ENCODE measurements at places on chromosomes 7 and 10.

DNA sequence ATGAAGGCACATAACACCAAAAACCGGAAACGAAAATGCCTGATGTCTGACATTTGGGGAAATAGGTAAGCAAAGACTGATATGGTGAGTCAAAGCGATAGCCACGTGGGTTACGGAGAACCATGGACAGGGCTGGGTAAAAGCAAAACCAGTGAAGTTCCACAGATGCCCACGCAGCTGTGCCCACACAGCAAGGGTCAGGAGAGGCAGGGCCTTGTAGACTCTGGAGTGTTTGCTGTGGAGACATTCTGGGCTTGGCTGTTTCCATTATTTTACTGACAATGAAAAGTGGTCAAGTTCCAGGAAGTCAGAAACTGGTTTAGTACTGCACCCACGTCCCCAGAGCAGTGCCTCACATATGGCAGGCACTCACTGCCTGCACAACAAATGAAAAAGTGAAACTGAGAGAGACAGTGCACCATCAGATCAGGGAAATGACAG, 148.7 kb downstream of the ZMYND11 start:
- DNase-seq = no peak

- no peak for DNase-seq
Measured at GRCh38 chr10:650441-650851, 39.0 kb downstream of the DIP2C start.

- no peak for DNase-seq
Measured at GRCh38 chr7:155745737-155746136, 66.5 kb downstream of the SHH start.

DNA sequence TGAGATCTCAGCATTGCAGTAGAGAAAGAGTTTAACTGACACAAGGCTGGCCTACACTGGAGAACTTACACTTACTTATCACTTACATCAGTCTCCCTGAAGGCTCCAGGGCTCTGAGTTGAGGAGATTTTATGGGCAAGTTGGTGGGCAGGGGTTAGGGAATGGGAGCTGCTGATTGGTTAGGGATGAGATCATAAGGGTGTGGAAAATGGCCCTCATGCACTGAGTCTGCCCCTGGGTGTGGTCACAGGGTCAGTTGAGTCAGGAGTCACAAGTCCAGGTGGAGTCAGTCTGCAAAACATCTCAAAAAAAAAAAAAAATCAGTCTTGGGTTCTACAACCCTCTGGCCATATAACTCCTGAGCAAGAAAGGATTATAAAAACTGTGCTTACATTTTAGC, 60.5 kb downstream of the PPP1R17 start:
- no peak for DNase-seq

DNA sequence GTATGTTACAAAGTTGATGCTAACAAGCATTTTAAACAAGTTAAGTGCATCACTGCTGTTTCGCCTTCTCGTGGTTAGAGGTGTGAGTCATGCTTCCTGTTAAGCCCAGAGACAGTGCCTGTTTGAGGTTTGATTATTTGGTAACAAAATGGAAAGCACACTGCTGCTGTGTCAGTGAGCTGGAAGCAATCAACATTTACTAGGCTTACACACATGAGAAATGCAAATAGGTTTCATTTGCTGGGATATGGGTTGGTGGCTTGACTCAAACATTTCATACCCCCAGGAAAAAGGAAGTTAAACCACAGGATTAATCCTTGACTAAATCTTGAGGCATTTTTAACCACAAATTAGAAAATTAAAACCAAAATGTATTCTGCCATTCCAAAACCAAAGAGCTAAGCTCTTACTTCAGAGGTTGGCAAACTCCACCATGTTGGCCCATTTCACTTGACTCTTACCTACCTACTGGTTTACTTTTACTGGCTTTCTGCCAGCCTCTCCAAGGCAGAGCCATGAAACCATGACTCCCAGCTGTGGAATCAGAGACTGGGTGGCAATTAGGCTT, 139.2 kb downstream of the ETV1 start:
- DNase-seq = peak; percentile 22

GRCh38 chr10:116011929-116012328, 261.1 kb downstream of the GFRA1 start:
- no peak for DNase-seq

DNA sequence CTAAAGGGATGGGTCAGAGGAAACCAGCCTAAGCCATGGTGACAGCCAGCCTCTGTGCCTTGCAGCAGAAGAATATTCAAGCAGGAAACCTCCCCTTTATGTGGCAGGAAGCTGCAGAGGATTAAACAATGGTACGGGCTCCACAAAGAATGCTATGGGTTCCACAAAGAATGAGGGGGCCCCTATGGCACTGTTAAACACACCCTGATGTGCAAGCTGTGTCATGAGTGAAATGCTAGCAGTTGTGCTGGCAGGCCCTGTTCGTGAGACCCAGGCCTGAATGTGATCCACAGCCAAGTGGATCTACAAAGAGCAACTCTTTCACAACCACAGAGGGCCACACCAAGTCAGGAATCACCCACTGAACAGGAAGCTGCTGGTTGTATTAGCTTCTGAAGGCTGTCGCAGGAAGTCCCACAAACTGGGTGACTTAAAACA, 68.9 kb downstream of the MYOF start:
- DNase-seq = no peak

DNA sequence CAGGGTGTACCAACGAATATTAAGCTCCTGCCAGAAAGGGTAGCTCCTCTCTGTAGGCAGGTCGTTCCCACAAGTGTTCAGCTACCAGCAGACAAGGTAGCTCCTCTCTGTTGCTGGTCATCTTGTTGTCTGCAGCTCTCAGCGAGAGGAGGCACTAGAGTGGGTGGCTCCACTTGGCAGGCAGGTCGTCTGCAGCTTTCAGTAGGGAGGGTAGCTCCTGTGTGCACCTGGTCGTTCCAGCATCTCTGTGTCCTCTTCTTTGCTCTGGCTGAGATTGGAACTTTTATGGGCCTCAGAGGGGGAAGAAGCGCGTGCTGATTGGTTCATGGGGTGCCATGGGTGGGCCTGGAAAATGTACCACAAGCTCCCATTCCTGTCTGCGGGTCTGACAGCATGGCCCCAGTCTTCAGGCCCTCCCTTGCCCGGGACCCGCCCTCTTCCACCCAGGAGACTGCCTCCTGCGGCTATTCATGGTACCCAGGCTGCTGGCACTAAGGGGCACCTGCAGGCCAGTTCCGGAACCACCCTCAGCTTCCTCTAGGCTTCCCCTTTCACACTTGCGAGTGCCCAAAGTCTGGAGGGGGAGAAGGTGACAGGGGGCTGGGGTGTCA, 63.9 kb upstream of the CACNA2D1 start:
- peak; percentile 78 for DNase-seq

GRCh38 chr10:124372899-124373298, 45.8 kb downstream of the OAT start:
- DNase-seq = no peak

- peak; percentile 82 for DNase-seq
Measured at GRCh38 chr7:99406557-99406956, 1.8 kb downstream of the PDAP1 start.

DNA sequence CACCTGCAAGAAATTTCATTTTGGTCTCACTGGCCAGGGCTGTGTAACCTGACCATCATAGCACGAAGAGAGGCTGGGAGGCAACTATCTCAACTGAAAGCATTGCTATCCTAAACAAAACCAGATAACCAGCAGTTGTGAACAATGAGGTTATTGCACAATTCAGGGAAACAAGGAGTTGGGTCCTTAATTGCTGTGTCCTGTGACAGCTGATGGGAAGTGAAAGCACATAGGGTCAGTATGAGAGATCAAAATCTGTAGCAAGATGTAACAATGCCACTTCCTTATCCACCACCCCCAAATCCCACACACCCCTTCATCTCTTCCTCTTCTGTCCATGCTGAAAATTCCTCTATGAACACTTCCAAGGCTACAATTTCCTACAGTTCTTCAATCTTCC, 80.2 kb downstream of the HTR7 start:
- DNase-seq = no peak
